ENCODE measurements at places on chromosomes 13 and 19.
A peak's percentile ranks its signal among the peaks of the same experiment; 100 is the strongest.

DNA sequence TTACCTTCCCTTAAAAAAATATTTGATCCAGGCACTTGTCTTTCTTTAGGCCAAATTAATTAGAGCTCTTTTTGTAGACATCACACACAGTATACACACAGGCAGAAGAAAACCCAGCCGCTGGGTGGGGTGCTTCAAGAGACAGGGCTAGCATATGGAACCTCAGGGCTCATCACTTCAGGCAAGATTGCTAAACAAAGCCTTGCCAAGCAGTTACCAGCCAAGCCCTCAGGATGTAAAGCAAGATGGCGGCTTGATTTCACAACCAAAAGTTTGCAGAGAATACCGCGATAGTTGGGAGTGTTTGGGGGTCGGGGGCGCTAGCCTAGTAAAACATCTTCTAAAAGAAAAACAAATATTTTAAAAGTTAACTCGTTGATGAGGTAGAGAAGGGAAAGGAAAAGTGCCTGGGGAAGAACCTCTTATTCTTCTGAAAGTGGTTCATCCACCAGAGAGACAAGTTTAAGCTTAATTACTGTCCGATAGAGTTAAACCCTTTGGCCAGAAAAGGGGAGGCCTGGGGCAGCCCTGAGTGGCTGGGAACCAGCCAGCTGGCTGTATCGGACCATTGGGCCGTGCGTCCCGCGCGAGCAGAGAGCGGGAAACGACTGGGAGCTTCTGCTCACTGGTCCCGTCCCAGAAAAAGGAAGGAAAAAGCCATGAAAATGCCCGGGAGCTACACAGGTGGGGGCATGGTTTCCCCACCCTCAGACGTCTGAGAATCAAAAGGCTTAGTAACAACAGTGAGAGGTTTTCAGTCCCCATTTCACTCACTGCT, 254.9 kb upstream of the PCDH20 start:
- H3K36me3 ChIP-seq = no peaks in the 10 kb centered on the region
- H3K4me1 ChIP-seq = peaks cover 3% of the 10 kb centered on the region
- no peaks in the 10 kb centered on the region for H3K27me3 ChIP-seq
- no peak overlapping the region for H3K27ac ChIP-seq

DNA sequence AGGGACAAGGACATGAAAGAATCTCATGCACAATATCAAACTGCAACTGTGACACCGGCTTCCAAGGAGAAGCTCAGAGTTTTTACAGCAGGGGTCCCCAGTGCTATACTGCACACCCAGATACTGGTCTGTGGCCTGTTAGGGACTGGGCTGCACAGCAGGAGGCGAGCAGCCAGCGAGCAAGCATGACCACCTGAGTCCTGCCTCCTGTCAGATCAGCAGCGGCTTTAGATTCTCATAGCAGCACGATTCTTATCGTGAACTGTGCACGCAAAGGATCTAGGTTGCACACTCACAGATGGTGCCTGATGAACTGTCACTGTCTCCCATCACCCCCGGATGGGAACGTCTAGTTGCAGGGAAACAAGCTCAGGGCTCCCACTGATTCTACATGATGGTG, 13.1 kb upstream of the CD22 start:
- no peak overlapping the region for H3K4me3 ChIP-seq
- H3K36me3 ChIP-seq = no peaks in the 10 kb centered on the region
- no peak for DNase-seq
- no peaks in the 10 kb centered on the region for H3K27me3 ChIP-seq
- H3K4me1 ChIP-seq = peaks cover 21% of the 10 kb centered on the region
- no peak overlapping the region for H3K27ac ChIP-seq

DNA sequence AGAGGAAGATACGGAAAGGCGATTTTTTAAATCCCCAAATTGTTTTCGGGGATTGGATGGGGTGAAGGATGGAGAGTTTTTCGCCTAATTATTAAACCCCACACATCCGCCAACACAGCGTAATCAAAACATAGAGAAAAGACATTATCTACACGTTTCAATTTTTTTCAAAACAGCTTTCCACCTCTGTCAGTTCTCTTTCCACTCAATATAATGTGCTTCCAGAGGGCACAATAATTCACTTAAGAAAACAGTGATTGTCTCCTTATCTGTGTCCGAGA, 435 bp upstream of the OBI1 start:
- H3K27me3 ChIP-seq = no peaks in the 10 kb centered on the region
- H3K36me3 ChIP-seq = peaks cover 5% of the 10 kb centered on the region
- peak overlapping the region; percentile 96 for H3K4me3 ChIP-seq
- peak overlapping the region; percentile 92 for H3K27ac ChIP-seq
- H3K4me1 ChIP-seq = peaks cover 19% of the 10 kb centered on the region
- DNase-seq = no peak

- H3K36me3 ChIP-seq = no peaks in the 10 kb centered on the region
- H3K27me3 ChIP-seq = peaks cover 3% of the 10 kb centered on the region
- peaks cover 10% of the 10 kb centered on the region for H3K4me1 ChIP-seq
- H3K4me3 ChIP-seq = peak overlapping the region; percentile 43
- DNase-seq = peak; percentile 75
- H3K27ac ChIP-seq = no peak overlapping the region
Observed at GRCh38 chr13:113411216-113412023, 41.9 kb downstream of the ADPRHL1 start.

- H3K27ac ChIP-seq = no peak overlapping the region
- no peaks in the 10 kb centered on the region for H3K4me1 ChIP-seq
- H3K27me3 ChIP-seq = no peaks in the 10 kb centered on the region
- H3K36me3 ChIP-seq = no peaks in the 10 kb centered on the region
Observed at GRCh38 chr13:35818633-35819067, 312.5 kb downstream of the DCLK1 start.

GRCh38 chr13:111329641-111330040, 9.2 kb downstream of the TEX29 start:
- H3K4me1 ChIP-seq = no peaks in the 10 kb centered on the region
- no peaks in the 10 kb centered on the region for H3K36me3 ChIP-seq
- DNase-seq = no peak
- peaks cover 50% of the 10 kb centered on the region for H3K27me3 ChIP-seq

- no peak for DNase-seq
- peaks cover 35% of the 10 kb centered on the region for H3K4me1 ChIP-seq
- peaks cover 15% of the 10 kb centered on the region for H3K36me3 ChIP-seq
- H3K27me3 ChIP-seq = no peaks in the 10 kb centered on the region
Observed at GRCh38 chr19:41377977-41378709, 1.8 kb downstream of the TMEM91 start.

- no peaks in the 10 kb centered on the region for H3K27me3 ChIP-seq
- no peak for DNase-seq
- peaks cover 11% of the 10 kb centered on the region for H3K36me3 ChIP-seq
- no peak overlapping the region for H3K27ac ChIP-seq
- H3K4me1 ChIP-seq = peaks cover 5% of the 10 kb centered on the region
Observed at GRCh38 chr13:42239161-42239560, 32.8 kb upstream of the AKAP11 start.

DNA sequence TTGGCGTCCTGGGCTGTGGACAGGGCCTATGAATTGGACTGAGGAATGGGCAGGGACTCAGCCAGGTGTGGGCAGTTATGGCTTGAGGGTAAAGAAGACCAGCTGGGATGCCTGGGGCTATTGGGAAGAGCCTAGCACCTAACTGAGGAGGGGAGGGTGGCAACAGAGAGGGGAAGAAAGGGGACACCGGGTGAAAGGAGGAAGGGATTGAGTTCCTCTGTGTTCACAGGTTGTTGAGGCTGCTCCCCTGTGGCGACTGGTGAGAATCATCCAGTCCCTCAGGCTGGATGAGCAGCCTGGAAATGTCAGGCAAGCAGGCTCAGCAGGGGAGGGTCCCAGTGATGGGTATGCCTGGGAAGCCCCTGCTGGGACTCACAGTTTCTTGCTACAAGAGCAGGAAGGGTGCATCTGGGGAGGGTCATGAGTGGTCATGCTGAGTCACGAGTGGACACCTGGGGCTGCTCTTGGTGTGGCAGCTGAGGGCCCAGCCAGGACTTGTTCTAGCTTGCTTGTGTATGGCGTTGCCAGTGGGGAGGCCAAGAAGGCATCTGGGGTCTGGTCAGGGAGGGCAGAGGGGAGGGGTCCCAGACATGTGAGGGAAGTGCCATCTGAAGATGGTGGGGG, 1.4 kb downstream of the ZNF324 start:
- H3K36me3 ChIP-seq = peaks cover 34% of the 10 kb centered on the region
- DNase-seq = no peak
- H3K4me3 ChIP-seq = peak overlapping the region; percentile 82
- no peaks in the 10 kb centered on the region for H3K27me3 ChIP-seq

GRCh38 chr13:111415765-111416164, 95.3 kb downstream of the TEX29 start:
- peaks cover 35% of the 10 kb centered on the region for H3K27me3 ChIP-seq
- no peak overlapping the region for H3K27ac ChIP-seq
- no peaks in the 10 kb centered on the region for H3K36me3 ChIP-seq
- no peak overlapping the region for H3K4me3 ChIP-seq

DNA sequence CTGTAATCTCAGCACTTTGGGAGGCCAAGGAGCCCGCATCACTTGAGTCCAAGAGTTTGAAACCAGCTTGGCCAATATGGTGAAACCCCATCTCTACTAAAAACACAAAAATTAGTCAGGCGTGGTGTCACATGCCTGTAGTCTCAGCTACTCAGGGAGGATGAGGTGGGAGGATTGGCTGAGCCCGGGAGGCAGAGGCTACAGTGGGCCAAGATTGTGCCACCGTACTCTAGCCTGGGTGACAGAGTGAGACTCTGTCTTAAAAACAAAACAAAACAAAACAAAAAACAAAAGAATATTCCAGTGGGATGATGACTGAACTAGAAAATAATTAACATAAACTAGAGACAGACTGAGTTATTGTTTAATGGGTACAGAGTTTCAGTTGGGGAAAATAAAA, 81.7 kb upstream of the ABCC4 start:
- no peak for DNase-seq
- no peak overlapping the region for H3K27ac ChIP-seq
- H3K4me3 ChIP-seq = no peak overlapping the region
- H3K36me3 ChIP-seq = no peaks in the 10 kb centered on the region
- peaks cover 6% of the 10 kb centered on the region for H3K4me1 ChIP-seq
- peaks cover 1% of the 10 kb centered on the region for H3K27me3 ChIP-seq

DNA sequence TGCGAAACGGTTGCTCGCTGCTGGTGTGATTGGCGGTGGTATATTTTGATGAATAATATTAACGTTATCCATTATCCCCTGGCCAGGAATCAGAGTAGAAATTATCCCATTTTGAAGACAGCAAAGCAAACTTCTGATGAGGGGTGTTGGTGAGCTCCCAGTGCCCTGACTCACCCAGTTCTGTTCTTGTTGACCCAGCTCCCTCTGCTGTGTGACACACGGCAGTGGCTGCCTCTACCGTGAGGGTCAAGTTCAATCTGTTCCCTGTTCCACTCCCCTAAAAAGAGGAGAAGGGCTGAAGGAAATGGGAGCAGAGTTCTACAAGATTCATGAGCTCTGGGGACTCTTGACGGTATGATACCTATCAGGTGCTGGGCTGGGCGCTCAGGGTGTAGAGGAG, 2.0 kb downstream of the CAMSAP3 start:
- H3K27me3 ChIP-seq = no peaks in the 10 kb centered on the region
- H3K4me3 ChIP-seq = no peak overlapping the region
- peaks cover 5% of the 10 kb centered on the region for H3K4me1 ChIP-seq
- no peak for DNase-seq

All from MCF 10A (cell line).